Brain (organoid and tissue), 16 donors: ENCODE measurements at places on chromosomes 3 and 15.

GRCh38 chr15:89226359-89227221, 5.2 kb upstream of the RLBP1 start:
- no peak for DNase-seq

DNA sequence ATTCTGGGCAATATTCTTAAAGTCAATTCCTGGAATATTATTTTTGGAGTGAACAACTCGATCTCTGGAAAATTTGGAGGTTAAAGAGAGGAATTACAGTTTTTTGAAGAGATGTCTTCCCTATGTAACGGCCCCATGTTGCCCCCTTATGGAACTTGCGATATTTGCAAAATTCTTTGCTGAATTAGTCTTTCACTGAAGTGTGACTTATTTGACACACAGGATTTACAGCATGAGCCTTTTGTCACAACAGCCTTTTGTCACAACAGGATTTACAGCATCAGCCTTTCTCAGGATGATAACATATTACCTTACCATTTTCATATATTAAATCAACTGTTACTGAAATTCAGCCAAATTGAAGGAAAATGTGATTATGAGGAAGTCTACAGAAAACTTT, 37.8 kb upstream of the SPTSSB start:
- DNase-seq: peak; percentile 57

DNA sequence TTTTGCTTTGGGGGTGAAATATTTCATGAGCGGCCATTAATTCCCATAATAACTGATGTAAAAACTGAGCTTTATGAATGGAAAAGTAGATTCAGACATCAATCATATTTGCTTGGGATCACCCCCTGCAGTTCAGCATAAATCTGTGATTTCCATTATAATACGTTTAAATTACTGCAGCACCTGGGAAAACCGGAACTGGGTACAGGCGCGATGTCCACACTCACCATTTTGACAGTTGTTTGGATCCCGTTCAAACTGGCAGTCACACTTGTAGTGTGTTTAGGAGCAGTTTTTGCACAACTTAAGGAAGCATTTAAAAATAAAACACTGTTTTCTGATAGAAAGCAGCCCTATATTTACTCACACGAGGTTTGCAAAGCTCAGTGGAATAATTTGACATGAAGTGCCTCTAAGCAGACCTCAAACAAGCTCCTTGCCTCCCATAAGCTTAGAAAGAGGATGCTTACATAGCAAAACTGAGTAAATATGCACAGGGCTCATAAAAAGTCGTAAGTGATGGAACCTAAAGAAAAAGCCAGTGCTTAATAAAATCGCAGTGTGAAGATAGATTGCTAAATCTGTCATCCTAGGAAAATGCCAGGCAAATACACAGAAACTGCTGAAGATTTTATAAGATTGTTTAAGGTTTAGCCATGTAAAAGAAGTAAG, 377.6 kb downstream of the PTPRG start:
- no peak for DNase-seq

DNA sequence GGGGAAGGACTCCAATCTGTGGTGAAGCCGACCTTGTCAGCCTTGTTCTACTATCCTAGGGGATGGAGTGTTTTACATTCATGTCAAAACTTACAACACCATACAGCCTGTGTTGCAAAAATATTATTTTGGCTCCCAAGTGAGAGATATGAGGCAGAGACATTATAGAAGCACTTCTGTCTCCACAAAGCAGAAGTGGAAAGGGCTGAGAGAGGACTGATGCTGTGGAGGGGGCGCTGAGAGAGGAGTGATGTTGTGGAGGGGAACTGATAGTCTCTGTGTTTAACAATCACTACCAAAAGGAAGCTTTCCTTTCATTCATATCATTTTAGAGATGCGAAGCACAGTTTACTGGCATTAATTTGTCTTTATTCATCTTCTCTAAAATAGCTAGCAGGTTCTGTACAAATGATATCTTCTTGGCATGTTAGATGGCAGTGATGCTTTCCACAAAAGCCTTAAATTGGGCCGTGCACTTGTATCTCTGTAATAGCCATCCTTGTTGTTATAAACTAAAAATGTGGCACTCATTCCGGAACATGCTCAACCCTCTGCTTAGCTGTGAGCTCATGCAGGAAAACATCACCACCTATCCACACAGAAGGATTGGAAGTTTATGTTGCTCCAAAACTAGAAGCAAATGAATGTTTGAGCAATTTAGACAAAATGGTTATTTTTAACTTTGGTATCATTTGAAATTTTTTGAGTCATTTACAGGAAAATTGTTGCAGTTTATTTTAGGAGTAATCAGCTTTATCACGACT, 134.6 kb upstream of the TP63 start:
- no peak for DNase-seq

- DNase-seq: peak; percentile 65
These were observed 17.6 kb upstream of the CCDC174 start for GRCh38 chr3:14633819-14634424.

DNA sequence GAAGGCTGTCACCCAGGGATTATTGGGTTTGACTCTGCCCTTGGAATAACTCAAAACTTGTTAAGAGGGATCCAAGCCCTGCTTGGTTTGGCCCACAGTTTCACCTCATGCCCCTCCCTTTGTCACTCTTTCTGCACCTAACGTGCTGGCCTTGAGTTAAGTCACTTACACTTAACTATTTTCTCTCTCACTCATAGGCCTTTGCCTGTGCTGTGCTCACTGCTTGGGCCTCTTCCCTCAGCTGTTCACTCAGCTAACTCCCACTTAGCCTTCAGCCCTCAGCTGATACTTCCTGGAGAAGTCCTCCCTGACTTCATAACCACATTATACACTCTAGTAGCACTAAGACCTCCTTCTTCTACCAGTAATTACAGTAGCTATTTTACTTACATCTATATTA, 133.3 kb downstream of the CMSS1 start:
- DNase-seq: no peak

- no peak for DNase-seq
These were observed 360.2 kb downstream of the EPHB1 start for GRCh38 chr3:135155228-135155627.

DNA sequence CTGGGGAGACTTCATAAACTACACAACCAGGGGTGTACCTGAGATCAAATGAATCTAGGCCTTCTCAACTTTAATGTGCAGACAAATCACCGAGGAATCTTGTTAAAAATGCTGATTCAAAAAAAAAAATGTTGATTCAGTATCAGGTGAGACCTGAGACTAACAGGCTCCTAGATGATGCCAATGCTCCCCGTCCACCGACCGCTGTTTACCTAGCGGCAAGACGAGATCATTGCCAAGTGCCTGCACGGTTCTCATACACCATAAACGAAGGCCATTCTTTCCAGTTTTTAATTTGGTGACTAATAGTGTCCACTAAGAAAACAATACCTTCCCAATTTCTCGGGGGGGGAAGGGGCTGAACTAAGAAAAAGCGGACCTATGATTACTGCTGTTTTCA, 2.5 kb upstream of the FSIP1 start:
- DNase-seq: no peak

DNA sequence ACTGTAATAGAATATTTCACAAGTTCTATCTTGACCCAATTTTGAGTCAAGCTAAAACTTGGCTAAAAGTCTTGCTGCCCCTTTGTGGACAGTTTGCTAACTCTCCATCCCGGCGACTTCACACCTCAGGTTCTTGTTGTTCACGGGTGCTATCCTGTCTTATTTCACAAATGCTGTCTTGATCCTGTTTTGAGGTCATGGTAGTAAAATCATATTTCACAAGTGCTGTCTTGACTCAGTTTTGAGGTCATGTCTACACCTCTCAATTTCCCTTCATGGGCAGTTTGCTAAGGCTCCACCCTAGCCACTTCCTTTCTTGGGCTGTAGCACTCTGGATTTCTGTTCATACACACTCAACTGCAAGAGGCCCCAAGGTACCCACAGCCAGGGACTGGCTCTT, 45.0 kb upstream of the GK5 start:
- DNase-seq: no peak

DNA sequence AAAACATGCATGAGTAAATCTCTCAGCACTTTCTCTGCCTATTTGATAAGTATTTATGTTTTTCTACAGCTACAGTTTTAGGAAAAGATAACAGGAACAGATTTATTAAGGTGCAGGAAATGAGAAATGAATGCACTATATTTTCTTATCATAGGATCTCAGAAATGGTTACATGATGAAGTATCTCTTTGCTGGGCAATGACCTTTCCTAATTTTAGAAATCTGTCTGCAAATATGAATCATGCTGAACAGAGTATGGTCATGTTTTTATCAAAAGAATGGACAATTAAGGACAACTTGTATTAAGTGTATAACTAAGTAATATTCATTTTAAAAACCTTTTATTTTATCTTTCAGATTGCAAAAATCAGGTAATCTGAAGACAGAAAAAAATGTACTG, 53.8 kb upstream of the SPPL2A start:
- no peak for DNase-seq

GRCh38 chr3:41418961-41419691, 219.8 kb downstream of the CTNNB1 start:
- DNase-seq: no peak

DNA sequence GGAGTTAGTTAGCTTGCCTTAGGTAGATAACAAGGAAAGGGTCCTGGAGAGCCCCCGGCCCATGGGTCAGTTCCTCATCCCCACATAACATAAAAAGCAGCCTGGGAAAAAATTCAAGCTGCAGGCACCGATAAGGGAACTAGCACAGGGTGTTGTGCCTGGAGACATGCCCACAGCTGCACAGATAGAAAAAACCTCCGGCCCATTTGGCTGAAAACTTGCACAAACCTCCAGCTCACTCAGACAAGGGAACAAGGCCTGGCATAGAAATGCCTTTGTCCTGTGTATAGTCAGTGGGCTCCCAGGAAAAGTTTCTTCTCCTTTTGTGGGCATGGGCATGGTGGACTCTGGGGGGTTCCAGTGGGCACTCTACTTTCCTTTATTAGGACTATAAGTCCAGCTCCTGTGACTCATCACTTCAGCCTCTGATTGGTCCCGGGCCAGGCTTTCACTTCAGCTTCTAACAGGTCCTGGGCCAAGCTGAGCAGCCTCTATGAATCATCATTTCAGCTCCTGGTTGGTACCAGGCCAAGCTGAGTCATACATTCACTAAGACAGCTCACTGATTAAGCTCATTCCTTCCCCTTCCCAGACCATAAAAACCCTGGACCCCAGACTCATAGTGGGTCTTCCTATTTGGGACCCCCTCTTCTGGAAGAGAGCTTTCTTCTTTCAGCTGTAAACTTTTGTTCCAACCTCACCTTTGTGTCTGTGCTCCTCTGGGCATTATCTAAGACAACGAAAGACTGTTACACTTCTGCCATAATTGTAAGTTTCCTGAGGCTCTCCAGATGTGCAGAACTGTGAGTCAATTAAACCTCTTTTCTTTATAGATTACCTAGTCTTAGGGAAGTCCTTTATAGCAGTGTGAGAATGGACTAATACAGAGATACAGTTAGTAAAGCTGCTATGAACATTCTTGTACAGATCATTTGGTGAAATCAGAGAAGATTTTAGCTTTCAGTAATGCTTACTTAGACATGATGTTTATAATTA, 348.0 kb upstream of the DPPA4 start:
- no peak for DNase-seq

- DNase-seq: no peak
These were observed 213.5 kb upstream of the PPP2R3A start for GRCh38 chr3:135751991-135752390.

DNA sequence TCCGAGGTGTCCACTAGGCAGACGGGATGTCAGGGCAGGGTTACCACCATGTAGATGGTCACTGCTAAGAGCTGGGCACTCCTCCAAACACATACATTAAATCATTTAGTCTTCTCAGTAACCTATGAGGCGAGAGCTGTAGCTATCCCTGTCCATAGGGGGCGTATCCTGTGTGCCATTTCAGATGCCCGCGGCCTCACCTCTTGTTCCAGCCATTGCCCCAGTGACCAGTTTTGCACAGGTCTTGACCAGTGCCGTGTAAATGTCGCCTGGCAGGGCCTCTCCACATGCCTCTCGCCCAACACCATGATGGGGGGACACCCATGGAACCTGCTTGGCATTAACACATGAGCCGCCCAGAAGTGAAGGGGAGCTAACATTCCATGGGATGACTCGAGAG, 20.8 kb upstream of the SRP14 start:
- DNase-seq: no peak

GRCh38 chr3:110933821-110934426, 137.7 kb upstream of the NECTIN3 start:
- no peak for DNase-seq

- DNase-seq: no peak
These were observed 607.2 kb downstream of the OTOL1 start for GRCh38 chr3:162103808-162104207.

DNA sequence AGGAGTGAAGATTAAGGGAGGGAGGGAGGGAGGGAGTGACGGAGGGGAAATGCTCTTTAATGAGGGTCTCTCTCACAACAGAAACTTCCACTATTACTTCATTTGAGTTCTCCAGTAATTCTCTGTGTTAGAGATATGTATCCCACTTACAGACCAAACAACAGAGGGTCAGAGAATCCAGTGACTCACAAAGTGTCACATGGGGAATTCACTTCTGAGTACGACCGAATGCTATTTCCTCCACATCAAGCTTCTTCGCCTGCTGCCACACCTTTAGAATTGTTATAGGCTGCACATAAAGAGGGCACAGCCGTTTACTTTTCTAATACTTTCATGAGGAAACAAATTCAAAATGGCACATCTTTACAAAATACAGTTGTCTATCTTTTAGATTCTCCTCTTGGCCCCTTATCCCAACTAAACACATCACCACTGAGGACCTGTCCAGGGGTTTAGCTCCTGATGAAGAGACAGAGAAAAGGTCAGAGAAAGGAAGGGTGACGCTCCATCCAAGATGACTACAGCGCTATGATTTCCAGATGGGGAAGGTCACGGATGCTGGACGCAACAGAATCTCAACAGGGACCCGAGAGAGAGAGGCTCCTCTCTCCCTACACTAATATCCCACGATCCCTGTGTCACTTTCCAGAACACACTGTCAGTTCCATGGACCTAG, 119.0 kb downstream of the XXYLT1 start:
- no peak for DNase-seq

GRCh38 chr3:4686619-4687018, 193.5 kb downstream of the ITPR1 start:
- DNase-seq: no peak

- DNase-seq: no peak
These were observed 23.4 kb upstream of the GREM1 start for GRCh38 chr15:32694222-32694983.

- no peak for DNase-seq
These were observed 208.3 kb upstream of the PLSCR5 start for GRCh38 chr3:146813496-146813895.

DNA sequence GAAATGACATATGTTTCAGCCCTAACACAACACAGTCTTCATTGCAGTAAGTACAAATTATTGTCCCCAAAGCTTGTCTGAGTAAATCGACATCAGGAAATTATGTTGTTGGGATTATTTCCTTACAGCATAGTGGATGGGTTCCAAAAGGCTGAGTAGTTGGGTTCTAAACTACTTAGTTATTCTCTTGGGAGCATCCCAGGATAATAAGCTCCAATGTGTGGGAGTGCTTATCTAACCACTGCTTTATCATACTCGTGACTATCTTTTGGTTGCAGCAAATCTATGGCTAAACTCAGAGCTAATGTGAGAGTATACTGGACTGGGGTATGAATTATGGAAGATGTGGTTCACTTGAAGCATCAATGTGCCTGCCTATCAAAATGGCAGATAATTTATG, 128.5 kb downstream of the RBMS3 start:
- no peak for DNase-seq

GRCh38 chr15:61003437-61004218, 225.5 kb downstream of the RORA start:
- DNase-seq: peak; percentile 31

GRCh38 chr3:54243056-54243931, 120.9 kb downstream of the CACNA2D3 start:
- peak; percentile 76 for DNase-seq
